ENCODE measurements at places on chromosomes 7 and 10.

DNA sequence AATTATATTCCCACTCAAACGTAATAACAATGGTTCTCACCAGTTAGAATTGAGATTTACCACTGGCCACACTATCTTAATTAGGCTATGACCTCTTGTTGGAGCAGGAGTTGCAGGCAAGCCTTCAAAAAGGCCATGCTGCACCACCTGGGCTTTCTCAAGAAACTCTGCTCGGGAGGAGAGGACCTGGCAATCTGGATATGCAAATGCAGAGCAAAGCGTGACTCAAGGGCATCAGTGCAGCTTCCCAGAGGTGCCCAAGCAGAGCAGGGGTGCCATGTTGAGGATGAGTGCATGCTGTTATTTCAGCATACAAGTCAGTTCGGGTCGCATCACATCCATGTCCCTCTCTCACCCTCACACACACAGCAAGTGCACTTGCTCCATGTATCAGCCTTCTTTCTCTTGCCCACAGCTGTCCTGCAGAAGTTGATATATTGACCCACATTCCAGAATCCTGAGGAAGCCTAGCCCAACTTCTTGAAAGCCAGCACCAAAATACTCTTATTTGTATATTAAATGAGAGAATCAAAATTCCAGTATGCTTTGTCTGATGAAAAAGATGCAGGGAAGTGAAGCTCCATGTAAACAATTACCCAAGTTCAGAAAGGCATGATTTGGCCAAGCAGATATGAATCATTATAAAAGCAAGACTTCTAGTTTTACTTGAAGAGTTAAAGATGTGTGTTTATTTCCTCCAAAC is 55.7 kb upstream of the IL6 start:
- DNase-seq, result no peak

- DNase-seq, result no peak
These were observed 18.8 kb upstream of the PPP1R9A start for GRCh38 chr7:94888551-94888950.

GRCh38 chr10:100265821-100266485 is 1.5 kb downstream of the CWF19L1 start:
- no peak for DNase-seq

GRCh38 chr10:112433136-112433535 is 13.6 kb downstream of the ZDHHC6 start:
- DNase-seq, result no peak

GRCh38 chr10:43196981-43197833 is 59.0 kb downstream of the CSGALNACT2 start:
- no peak for DNase-seq

- DNase-seq, result no peak
These were observed 34.7 kb upstream of the XPNPEP1 start for GRCh38 chr10:109958059-109958458.

GRCh38 chr10:87545783-87546182 is 41.1 kb downstream of the MINPP1 start:
- DNase-seq, result no peak

- DNase-seq, result no peak
These were observed 16.0 kb downstream of the UBE2D4 start for GRCh38 chr7:43942250-43942649.

Measured in stimulated activated CD8-positive, alpha-beta memory T cell treated with anti-CD3 and anti-CD28 coated beads, Interleukin-4, amount 100 ng/mL, for 1 hour (primary cell).